ENCODE measurements at places on chromosomes 4 and X.

GRCh38 chrX:54937416-54937815, 16.8 kb downstream of the TRO start:
- no peak for DNase-seq

DNA sequence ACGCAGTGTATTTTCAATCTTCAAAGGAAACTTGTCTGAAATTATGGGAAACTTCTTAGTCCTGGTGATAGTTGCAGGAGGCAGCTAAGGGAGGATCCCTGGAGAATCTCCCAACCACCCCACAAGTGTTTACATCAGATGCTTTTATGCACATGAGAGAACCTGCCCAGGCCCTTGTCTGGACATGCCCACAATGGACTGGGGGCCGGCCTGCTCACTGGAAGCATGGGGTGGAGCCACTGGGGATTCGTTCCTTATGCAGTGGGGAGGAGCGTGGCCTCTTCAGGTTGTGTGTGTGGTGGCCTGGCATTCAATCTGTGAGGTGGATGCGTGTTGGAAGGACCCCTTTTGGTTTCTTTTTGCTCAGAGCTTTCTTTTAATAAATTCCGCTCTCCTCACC, 398.7 kb upstream of the PPP1R2C start:
- no peak for DNase-seq

- no peak for DNase-seq
Observed at GRCh38 chr4:100041646-100042045, 91.6 kb upstream of the H2AZ1 start.

- no peak for DNase-seq
Observed at GRCh38 chrX:72604112-72604511, 31.5 kb upstream of the HDAC8 start.

DNA sequence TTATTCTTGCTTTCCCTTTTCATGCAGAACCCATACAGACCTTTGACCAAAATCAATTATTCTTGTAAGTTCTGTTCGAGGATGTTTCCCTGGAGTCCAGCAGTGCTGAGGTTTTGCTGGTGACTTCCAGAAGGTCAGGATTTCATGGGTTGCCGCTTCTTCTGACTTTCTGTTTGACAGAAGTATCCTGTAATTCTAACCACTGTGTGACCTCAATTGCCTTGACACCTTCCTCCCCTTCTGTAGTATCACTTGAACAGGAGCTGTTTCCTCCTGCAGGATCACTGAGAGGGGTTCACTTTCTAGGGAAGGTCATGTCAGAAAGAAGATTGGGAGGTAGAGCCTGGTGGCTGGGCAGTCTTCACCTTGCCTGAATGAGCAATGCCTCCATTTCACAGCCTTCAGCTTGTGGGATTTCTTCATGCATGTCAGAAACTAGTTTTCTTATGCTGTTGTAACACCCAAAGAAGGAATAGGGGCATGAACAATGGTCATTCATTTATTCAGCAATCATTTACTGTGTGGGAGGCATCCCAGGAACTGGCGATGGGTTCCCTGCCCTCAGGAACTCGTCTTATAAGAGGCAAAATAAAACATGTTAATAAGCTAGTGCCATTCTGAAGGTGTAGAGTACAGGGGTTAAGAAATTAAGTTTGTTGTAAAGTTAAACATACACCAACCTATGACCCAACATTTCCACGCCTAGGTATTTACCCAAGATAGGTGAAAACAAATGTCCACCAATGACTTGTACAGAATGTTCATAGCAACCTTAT, 205.9 kb downstream of the SOWAHB start:
- no peak for DNase-seq
